DMS53 (cell line): ENCODE measurements at places on chromosomes 2 and 18.
A peak's percentile ranks its signal among the peaks of the same experiment; 100 is the strongest.

DNA sequence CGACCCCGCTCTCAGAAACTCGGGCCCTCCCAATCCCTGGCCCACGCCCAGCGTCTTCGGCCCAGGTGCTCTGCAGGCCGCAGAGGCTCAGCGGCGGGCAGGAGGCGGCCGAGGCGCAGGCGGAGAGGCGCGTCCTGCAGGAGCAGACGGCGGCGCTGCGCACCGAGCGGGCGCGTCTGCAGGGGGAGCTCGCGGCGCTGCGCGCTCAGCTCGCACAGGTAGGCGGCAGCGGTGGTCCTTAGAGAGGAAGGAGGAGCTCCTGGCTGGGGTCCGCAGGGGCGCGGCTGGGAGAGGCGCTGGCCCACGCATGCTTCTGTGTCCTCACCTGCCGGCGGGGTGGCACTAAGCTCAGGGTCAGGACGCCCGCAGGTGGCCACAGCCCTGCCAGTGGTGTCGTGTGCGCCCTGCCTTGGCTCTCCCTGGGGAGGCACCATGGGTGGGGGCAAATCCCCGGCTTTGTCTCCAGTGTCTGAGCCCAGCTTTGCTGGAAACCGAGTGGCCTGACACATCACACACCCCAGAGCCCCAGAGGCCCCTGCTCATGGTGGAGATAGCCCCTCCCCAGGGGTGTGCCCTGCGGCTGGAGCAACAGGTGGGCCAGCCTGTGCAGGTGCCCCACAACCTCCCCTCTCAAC is 14.9 kb upstream of the SNED1 start:
- peak; percentile 80 for DNase-seq

DNA sequence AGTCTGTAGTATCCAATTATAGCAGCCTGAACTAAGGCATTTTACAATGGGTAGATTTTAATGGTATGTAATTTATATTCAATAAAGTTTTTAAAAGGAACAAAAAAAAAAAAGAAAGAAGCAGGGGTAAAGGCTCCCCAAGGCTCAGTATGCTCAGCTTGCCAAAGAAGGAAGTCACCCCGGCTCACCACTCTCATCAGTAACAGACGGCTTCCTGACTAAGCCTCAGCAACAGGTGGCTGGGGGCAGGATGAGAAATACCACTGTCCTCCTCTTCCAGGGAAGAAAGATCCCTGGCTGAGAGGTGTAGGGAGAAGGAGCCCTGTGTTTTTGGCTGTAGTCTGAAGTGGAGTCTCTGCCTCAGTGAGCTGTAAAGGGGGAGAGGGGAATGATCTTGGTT is 121.2 kb downstream of the ARHGEF4 start:
- no peak for DNase-seq

DNA sequence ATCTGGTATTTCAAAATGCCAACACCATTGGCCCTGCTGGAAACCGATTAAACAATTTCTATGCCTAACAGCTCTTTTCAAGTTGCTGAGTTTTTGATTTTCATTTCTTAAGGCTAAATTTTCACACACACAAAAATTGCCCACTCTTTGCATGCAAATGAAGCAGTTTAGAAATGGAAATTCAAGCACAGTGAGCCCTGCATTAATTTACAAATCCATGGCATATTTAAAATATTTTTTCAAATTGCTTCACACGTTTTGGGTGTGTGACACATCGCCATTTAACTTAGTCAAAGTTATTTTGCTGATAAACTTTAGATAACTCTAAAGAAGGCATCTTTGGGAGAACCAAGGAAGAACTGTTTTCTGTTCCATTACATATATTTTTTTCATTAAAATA is 184.8 kb downstream of the TXNL1 start:
- no peak for DNase-seq

GRCh38 chr2:40039549-40039948 is 260.5 kb upstream of the THUMPD2 start:
- no peak for DNase-seq

- no peak for DNase-seq
Measured at GRCh38 chr2:193539188-193539587, 1344.5 kb upstream of the TMEFF2 start.

GRCh38 chr2:158212301-158212700 is 110.6 kb downstream of the UPP2 start:
- DNase-seq = no peak

DNA sequence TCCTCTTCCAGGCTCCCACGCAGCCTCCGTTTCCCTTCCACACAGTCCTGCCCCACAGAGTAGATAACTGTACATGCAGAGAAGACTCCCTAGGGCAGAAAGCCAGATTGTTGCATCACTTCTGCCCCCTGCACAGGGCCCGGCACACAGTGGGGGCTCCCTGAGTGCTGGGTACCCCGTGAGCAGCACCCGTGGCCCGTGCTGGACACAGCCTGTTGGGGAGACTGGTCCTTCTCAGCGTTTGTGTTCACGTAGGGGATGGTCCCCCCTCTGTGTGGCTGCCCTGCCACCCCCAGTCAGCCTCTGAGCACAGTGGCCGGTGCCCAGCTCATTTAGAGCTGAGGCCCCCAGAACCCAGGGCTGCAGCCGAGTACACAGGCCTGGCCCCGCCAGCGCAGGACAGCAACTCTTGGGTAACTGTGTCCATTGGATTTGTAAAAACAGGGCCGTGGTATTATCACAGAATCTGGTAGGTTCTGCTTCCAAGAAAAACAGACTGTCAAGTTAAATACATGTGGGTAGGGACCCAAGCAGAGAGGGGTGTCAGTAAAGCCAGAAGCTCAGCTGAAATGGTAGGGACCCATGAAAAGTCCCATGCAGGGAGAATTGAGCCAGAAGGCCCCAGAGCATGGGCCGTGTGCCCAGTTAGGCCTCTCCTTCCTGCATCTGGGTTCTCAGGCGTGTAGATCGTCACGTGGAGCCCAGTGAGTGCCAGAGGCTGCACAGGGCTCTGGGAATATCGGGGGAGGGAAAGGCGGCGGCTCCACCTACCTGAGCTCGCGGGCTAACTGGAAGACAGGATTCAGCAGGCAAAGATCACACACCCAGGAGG is 257.3 kb downstream of the ATAD2B start:
- no peak for DNase-seq

DNA sequence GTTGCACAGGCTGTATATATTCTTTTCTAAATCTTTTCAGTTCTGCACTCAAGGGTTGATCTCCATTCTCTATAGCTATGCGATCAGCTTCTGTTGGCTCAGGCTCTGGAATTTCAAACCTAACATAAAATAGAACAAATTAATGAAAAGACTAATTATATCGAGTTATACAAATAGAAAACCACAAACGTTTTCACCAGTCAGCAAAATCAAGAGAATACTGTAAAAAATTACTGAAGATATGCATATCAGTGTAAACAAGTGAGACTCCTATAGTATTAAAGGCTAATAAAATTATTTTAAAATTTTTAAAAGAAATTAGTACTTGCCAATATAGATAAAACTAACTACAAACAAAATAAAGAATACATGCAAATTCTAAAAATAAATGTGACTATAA is 107.0 kb downstream of the SOS1 start:
- DNase-seq = no peak

DNA sequence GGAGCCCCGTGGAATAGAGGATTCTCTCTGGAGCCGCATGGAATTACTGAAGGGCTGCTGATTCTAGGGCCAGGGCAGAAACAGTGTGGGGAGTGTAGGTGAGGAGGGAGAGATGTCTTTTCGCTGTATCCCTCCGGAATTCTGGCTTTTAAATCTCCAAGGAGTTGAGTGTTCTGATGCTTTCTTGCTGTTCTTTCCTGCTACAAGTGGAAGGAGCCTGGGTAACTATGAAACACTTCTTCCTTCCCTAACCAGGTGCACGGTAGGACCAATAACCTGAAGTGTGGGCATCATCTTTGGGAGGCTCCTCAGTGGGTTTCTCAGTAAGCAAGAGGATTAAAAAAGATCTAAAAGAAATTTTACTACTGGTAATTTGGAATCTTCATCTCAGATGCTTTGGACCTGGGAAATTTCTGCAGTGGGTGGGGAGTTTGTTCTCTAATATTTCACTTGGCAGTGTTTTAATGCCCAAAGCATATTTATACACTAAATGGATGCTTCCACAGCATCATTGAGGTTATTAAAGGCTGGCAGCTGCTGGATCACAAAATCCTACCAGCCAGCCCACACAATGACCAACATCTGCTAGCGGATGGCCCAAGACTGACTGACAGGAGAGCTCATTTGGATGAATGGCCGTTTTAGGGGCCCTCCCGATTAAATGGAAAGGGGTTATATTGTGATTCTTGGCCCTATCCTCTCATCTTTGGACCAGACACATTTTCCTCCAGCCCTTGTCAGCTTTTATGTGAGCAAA is 2.1 kb downstream of the EML6 start:
- DNase-seq = peak; percentile 25

DNA sequence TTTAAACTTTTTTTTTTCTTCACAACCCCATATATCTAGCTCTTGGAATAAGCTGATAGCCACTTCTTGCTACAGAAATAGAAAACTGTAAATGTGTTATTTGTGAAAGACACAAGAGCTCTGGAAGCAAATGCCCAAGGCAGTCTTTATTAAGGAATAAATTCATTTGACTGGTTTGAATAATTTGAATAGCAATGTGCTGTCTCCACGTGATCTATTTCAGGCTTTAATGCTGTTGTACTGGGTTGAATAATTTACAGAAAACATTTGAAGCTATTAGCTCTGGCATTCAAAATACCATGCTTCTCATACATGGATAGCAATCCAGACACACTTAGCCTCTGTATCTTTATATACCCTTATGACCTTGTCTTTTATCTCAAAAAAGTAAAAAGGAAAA is 366.7 kb upstream of the KCNJ3 start:
- no peak for DNase-seq

GRCh38 chr2:134623796-134624195 is 95.0 kb downstream of the TMEM163 start:
- DNase-seq = no peak

DNA sequence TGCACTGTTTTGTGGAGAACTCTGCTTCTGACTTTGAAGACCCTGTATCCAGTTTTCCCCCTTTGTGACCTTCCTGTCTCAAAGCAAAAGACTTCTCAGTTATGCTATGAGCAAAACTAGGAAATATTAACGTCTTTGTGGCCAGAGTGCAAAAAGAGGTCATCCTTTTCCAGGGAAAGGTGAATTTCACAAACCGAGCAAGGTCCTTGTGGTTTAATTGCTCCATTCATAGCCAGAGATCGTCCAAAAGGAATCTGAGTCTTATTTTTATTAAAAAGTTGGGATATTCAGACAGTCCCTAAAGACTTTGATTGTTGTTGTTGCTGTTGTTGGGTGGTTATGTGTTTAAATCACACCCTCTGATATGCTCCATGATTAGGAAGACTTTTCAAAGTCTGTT is 77.4 kb downstream of the NAB1 start:
- no peak for DNase-seq

DNA sequence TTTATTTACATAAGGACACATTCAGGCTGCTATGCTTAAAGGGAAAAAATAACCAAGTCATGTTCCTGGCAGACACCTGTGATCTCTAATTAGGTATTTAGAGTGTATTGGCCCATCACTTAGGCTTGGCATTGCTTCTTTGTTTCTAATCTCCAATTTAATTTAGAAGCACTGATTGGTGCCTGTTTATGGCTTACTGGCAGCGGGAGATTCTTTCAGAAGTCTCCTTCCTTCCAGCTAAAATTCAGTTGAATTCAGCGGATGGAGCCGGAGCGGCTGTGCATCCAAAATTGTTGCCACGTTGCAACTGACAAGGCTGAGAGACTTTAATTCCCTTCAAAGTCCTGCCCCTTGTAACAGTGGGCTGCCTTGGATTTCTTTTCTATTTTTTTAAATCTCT is 66.5 kb downstream of the VWA3B start:
- no peak for DNase-seq

DNA sequence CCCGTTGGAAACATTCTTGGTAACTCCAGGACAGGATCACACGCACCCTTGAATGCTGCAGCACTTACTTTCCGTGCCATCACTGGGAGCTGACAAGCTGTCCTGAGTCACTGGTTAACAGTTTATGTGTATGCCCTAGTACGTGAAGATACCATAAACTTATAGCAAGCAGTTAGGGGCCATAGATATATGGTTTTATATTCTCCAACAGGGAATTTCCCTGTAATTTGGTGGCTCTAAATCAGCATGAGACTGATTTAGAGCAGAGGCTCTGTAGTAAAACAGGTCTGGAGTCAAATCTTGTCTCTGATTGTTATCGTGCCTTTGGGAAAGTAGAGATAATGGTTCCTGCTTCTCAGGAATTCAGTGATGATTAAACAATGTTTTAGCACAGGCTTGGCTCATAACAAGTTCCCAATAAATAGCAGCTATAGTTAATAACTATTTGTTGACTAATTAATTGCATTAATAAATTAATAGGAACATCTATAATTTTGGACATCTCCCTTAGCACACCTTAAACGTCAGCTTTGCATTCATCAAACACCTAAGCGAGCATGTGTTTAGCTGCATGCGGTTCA is 215.2 kb downstream of the VAPA start:
- DNase-seq = no peak

DNA sequence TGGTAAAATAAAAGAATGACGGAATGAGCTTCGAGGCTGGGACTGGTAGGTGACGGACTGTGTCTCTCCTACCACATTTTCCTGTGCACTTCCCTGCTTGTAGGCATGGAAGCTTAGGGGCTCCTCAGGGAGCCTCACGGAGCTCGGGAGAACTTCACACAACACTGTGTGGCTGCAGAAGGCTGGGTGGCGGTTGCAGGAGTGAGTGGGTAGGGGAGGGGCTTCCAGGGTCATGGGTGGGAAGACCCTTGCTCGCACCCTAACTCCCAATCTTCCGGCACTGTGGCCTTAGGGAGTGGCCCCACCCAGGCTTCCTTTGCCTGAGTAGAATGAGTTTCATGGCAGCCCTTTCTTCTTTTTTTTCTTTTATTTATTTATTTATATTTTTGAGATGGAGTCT is 128.6 kb downstream of the INHBB start:
- no peak for DNase-seq

DNA sequence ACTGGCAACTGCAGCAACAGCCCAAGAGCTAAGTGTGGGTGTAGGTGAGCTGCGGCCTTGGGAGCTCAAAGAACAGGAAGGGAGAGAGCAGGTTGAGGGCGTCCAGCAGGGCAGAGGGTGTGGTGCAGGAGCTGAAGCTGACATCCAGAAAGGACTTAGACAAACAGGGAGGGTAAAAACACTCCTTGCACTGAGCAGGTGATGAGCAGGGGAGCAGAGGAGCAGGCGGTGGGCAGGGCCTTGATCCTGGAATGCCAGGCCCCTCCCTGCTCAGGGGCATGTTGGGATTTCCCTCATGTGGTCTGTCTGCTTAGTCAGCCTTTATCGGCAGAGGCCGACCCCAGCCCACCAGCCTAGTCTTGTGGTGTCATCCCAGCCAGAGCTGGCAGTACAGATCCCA is 63.6 kb downstream of the VSNL1 start:
- no peak for DNase-seq

DNA sequence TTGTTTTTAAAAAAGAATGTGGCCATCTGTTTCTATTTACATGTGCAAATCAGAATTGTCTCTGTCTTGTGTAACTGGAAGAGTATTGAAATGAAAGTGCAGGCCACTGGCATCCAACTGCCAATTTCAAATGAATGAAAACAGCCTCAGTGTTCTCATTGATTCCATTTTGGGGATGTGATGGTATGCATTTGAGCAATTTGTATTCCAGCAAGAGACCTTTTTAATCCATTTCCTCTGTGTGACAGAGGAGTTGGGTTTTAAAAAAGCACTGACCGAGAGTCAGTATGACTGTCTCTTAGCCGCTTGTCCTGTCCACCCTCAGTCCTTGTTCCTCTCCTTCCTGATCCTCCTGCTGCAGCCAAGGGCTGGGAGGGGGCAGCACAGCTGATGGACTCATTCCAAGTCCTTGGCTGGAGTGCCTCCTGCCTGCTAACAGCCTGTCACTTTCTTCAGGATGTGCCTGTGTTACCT is 50.0 kb downstream of the ASAP2 start:
- DNase-seq = no peak
